Sigmoid colon (tissue), 7 donors: ENCODE measurements at places on chromosomes 12 and 14. TPM values are rescaled to one million over a fixed set of nuclear protein-coding genes. Genes with fewer than 3 reads are reported as not detected.

DNA sequence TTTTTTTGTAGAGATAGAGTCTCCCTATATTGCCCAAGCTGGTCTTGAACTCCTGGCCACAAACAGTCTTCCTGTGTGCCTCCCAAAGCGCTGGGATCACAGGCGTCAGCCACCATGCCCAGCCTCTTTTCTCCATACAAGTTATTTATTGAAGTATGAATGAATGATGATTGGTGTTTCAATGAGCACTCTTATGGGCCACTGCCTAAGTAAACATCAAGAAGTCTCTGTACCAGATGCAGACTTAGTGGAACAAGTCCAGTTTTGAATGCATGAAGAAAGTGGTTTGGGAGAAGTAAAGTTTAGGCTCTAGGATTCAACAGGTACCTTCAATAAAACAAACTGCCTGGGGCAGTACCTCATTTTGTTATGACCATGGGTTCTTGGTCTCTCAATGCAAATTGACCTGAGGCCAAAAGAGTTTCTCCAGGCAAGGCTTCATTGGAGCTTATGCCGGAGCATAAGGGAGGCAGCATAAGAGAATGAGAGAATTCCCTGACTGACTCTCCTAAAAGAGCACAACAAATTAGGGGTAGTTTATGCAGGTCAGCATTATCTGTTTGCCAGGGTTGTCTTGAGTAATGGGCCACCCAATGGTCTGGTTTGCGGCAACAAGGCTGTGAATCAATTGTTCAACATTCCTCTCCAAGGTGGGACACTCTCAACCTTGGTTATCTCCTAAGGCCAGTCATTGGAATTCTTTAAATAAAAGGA, 1.1 kb upstream of the GMFB start:
- no peak for DNase-seq
- H3K36me3 ChIP-seq: no peaks in the 10 kb centered on the region
- H3K4me3 ChIP-seq: peak overlapping the region; percentile 91

DNA sequence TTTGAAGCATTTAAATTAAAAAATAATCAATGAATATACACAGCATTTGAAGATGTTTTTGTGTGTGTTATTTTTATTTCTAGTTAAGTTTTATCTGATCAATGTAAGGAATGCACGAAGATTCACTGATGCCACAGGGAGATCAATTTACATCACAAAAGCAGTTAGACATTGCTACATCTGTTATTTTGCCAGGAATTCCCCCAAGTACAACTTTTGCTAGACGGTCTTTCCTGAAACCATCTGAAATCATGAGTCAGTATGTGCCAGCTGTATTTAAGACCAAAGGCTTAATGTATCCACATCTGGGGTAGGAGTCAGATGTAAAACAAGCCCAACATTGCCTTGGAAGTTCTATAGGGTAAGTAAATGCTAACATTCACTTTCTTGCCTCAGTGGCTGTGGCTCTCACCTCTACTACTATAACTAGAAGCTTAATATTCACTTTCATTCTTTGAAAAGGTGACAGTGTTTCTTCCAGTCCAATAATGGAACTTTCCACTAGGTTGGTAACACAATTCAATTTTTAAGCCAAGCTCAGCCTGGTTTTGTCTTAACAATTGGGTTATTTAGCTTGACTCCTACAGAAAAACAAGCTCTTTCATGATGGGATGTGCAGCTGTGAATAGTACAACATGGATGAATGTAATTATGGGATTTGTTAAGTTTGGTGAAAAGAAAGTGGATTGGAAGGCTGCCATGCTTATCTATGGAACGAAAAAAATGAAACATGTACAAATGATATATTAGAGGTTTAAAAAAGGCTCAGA, 385.4 kb upstream of the TMEM132C start:
- no peak overlapping the region for H3K27ac ChIP-seq
- no peaks in the 10 kb centered on the region for H3K36me3 ChIP-seq
- no peak for DNase-seq

DNA sequence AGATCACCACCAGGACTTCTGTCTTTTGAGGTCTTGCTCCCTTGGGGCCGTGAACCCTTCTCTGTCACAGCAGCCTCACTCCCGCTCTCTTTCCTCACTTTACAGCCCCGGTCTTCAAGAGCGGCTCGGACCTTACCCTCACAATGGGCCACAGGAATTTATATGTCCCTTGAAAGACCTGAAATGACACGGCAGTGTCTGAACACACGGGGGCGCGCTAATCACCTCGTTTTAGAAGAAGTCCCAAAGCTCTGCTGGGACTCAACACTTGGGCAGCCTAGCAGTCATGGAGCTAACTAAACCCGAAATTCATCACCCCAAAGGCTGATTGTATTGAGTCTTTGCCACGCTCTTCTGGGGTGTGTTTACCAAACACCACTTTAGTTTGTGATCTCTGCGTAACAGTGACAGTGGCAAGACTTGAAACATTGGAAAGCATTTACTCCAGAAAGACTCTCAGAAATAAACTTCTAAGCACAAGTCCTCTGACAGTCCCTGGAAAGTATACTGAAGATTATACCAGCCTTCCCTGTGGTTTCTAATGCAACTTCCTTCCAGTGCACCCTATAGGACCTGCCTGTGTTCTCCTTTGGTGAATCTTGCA, 29.0 kb downstream of the SERPINA11 start:
- no peaks in the 10 kb centered on the region for H3K36me3 ChIP-seq
- peak; percentile 76 for DNase-seq
- H3K27me3 ChIP-seq: no peaks in the 10 kb centered on the region
- H3K4me1 ChIP-seq: no peaks in the 10 kb centered on the region
- H3K4me3 ChIP-seq: no peak overlapping the region

RFX4 gene
- 0.01 TPM for polyA plus RNA-seq

GRCh38 chr14:72688990-72689671, 204.8 kb downstream of the DPF3 start:
- no peaks in the 10 kb centered on the region for H3K4me1 ChIP-seq
- H3K36me3 ChIP-seq: no peaks in the 10 kb centered on the region
- no peak for DNase-seq
- no peaks in the 10 kb centered on the region for H3K27me3 ChIP-seq

CIROP gene
- polyA plus RNA-seq: not detected
